NCI-H2107 (cell line): ENCODE measurements at places on chromosomes 1 and 21.

- DNase-seq = peak; percentile 94
These were observed 157.7 kb downstream of the TOMM20 start for GRCh38 chr1:234970731-234971476.

GRCh38 chr1:44067266-44068250 lies 36.3 kb upstream of the SLC6A9 start:
- no peak for DNase-seq

DNA sequence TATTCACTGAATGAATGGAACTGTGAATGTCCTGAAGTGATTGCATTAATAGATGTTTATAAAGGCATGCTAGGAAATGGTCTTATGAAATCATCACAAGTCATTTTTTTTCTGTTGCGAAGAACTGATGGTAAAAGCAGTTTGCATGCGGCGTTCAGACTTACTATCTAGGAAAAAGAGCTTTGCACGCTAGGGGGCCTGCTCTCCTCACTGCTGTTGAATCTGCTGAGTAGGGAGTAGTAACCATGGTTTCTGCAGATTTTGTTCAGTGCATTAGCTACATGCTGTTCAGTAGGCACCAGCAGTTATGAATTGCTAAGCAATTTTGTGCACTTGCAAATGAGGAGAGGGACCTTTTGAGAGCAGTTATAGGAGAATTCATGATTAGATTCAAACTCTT lies 57.9 kb downstream of the CENPF start:
- DNase-seq = no peak

- no peak for DNase-seq
These were observed 32.8 kb upstream of the PWP2 start for GRCh38 chr21:44074315-44074958.

- no peak for DNase-seq
These were observed 200.4 kb upstream of the FGGY start for GRCh38 chr1:59096501-59096900.

- no peak for DNase-seq
These were observed 39.0 kb downstream of the TBX19 start for GRCh38 chr1:168319691-168320090.

DNA sequence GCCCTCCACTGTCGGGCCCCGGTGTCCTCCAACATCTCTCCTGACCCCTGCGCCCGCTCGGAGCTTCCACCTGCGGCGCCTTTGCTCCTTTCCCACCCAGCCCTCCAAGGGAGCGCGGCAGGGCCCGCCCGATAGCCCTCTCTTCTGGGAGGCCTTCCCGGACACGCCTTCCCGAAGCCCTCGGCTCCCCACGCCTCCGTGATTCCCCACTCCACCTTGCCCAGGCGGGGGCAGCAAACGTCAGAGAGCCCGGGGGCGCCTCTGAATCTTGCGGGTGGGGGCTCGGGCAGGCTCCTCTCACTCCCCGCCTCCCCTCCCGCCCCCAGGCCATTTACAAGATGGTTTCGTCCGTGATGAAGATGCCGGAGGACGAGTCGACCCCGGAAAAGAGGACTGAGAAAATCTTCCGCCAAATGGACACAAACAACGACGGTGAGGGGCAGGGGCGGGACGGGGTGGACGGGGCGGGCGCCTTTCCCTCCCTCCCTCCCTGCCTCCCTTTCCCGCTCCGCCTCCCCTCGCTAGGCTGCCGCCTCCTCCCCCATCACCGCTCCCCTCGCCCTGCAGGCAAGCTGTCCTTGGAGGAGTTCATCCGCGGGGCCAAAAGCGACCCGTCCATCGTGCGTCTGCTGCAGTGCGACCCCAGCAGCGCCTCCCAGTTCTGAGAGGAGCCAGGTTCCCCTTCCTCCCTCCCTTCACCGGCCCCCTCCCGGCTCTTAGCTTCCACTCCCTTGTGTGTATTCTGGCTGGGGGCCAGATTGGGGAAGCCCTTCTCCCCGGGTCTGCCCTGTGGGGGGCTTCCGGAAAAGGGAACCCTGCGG lies 7.1 kb downstream of the HPCA start:
- DNase-seq = no peak

DNA sequence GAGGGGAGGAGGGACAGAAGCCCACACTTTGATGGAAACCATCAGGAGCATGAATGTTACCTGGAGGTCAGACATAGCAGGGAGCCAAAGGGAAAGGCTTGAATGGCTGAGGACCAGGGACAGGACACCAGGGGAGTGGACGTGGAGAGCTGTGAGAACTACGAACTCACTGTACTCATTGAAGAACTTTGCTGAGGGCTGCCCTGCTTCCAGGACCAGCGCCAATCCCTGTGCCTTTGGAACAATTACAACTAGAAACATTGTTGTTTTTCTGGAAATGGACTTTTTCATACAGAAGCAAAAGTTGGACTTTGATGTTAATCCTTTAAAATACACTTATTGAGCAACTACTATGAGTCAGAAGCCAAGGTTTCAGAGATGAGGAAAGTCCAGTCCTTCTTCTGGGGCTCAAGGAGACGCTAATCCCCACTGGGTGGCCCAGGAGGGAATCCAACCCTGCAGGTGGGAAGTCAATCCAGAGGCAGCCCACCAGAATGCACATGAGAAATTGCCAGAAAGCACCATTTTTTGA lies 12.9 kb downstream of the TSPAN2 start:
- DNase-seq = no peak

GRCh38 chr1:212637902-212638301 lies 29.3 kb downstream of the ATF3 start:
- DNase-seq = no peak

GRCh38 chr1:44808063-44808937 lies at the start of gene BTBD19:
BTBD19 (plus strand) TSS chr1:44808523; CDS start chr1:44808821, 298 bp downstream.
- no peak for DNase-seq

GRCh38 chr1:29543586-29543985 lies 307.3 kb downstream of the PTPRU start:
- no peak for DNase-seq

DNA sequence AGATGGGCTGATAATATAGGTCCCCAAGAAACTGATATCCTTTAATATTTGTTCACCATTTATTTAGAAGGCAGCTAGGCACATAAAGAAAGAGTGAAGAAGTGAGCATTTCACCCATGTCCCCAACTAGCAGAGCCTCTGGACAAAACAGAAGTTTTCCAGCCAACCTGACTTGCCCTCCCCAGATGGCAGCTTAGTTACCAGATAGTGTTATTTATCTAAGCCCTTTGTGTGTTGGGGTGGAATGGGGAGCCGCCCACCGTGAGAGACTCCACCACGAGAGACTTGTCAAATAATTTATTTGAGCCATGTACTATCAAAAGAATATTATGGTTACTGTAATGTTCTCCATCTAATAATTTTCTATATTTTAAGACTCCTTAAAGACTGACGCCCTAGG lies 54.9 kb upstream of the C1orf198 start:
- DNase-seq = no peak

DNA sequence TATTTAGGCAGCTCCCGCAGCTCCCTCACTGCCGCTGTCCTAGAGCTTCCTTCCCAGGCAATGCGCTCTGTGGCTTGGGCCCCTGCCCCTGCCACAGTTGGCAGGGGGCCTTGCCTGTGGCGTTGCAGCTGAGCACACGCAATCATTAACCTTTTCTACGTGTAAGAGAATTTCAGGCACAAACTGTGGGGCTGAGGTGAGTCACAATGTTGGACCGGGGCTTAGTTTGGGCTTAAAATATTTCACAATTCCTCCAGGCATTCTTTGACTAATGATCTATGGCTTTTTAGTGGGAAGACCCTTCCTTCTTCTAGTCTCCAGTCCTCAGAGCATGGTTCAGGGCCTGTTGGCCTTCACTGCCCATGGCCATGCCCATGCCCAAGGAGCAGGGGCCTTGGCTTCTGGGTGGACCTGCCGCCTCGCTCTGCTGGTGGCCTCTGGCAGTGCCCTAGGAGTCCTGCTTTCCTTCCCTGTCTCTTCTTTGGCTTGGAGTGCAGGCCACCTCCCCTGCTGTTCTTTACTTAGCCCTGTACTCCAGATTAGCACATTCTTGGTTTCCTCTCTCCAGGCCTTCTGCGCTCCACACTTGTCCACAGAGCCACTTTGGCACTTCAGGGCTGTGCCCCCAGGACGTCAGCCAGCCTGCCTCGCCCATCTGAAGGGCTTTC lies 39.2 kb downstream of the MAPKAPK2 start:
- DNase-seq = no peak

DNA sequence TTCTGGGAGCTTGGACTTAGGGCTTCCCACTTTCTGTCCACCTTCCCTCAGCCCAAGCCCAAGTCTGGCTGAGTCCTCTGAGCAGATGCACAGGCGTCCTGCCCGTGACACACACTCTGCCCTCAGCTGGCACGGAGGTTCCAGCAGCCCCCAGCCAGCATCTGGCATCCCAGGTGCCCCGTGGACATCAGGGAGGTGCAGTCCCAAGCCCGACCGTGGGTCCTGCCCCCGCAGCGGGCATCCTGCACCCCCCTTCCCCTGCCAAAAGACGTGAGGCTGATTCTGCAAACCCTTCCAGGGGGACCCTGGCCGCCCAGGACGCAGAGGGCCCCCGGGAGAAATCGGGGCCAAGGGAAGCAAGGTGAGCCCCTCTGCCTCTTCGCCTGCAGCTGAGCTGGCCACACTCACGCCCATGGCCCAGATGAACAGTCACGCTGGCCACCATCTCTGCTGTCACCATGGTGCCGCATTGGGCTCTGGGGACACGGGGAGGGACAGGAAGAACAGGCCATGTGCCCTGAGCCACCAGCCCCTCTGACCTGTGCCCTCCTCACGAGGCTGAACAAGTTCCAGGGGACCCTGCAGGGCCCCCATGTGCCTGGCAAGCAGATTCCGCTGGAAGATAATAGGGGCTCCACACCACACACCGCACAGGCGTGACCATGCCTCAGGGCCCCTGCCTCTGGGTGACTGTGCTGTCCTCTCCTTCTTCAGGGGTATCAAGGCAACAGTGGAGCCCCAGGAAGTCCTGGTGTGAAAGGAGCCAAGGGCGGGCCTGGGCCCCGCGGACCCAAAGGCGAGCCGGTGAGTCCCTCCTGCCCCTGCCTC lies 20.6 kb downstream of the COL6A2 start:
- DNase-seq = no peak

DNA sequence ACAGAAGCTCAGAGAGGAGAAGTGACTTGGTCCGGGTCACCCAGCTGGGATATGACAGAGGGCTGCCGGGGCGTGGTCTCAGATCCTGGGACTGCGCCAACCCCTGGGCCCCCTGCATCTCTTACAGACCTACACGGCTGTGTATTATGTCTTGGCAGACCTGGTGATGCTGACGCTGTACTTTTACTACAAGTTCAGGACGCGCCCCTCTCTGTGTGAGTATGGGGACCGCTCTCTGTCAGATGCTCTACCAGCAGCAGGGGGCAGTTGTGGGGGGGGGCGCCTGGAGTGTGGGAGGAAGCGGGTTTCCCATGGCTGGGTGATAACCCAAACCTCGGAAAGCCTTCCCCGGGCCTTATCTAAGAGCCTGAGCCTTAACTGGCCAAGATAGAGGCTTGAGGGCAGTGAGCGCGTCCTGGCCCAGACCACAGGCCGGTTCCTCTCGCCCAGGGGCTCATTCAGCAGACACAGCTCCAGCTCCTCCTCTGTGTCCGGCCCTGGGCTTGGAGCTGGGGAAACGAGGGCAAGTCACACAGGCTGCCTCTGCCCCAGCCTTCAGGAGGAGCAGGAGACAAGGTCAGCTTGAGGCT lies 13.3 kb downstream of the SLC66A1 start:
- DNase-seq = no peak

GRCh38 chr1:19222979-19223824 lies 13.1 kb upstream of the UBR4 start:
- DNase-seq = no peak

DNA sequence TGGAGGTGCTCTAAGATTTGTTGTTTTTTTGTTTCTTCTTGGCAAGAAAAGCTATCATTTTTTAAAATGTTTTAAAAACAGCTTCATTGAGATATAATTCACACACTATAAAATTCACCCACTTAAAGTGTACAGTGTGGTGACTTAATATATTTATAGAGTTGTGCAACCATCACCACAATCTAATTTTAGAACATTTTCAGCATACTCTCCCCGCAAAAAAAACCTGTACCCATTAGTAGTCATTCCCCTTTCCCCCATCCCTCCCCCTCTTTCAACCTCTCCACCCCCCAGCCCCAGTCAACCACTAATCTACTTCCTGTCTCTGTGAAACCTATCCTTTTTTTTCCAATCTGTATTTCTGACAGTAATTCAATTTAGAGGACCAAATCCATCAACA lies 30.6 kb downstream of the ZC3H11B start:
- no peak for DNase-seq

DNA sequence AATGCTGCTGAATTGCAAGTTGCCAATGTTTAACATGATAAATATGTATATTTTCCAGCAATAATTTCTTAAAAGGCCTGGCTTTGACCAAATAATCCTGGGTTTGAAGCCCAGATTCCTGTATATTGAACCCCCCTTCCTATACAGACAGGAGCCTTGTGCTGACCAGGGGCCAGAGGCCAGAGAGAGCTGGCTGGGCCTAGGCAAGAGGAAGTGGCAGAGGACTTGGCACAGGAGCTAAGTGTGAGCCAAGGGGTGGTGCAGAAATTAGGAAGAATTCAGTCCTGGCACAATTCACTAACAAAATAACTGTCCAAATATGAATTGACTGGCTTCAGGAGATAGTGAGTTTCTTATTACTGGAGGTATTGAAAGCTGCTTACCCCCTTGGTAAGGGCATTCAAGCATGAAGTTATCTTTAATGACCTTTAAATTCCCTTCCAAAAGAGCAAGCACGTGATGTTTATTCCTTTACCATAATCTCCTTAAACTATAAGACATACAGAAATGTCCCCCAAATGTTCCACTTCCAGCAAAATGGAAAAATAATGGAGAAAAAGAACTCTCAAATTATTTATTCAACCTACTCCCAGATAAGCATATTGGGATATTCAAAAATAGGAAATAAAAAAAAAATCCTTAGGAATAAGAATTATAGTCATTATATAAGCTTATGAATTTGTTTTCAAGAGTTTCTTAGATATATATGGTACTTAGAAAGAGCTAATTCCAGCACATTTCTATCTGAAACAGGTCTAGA lies 26.6 kb downstream of the NIBAN1 start:
- no peak for DNase-seq

GRCh38 chr1:93414749-93415148 lies 33.2 kb upstream of the FNBP1L start:
- DNase-seq = no peak

GRCh38 chr1:54248966-54249365 lies 49.0 kb downstream of the MRPL37 start:
- no peak for DNase-seq
